ENCODE measurements at places on chromosomes 12 and 14.

GRCh38 chr12:102513272-102513671 is 32.9 kb upstream of the IGF1 start:
- DNase-seq, result no peak

- no peak for DNase-seq
Measured at GRCh38 chr14:97517566-97518234, 720.5 kb downstream of the VRK1 start.

- DNase-seq, result no peak
Measured at GRCh38 chr12:93759512-93760081, 82.4 kb downstream of the CRADD start.

- DNase-seq, result no peak
Measured at GRCh38 chr14:55889124-55889523, 229.1 kb upstream of the PELI2 start.

DNA sequence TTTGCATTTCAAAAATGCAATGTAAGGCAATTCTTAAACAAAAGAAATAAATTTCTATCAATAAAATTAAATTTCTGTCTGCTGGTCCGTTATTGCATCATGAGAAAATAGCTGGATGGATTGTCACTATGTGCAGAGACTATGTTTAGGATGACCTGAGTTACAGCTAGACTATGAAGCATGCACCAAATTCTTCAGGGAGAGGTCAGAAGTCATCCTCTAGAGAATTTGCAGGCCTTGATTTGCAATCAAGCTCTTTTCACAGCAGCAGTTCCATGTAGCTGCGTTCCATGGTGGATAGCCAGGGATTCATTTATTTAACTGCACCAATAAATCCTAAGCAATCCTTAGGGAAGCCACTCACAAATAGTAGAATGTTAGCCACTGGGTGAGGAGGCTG is 253.7 kb downstream of the MSRB3 start:
- no peak for DNase-seq

DNA sequence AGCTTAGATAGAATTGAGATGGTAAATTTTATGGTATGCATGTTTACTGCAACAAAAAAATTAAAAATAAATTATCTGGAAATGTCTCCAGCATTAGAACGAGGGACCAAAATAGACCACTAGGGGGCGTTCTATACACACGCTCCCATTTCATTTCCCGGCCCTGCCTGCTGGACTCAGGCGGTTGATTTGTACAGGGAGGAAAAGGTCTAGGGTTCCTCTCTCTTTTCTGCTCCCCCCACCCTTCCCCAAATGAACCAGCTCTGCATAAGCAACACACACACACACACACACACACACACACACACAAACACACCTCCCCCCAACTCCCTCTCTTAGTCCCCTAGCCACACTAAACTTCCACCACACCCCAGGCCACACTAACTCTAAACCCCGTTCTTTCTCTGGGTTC is 7.8 kb upstream of the DTX1 start:
- peak; percentile 79 for DNase-seq

GRCh38 chr14:83470466-83470865 is 1936.8 kb upstream of the SEL1L start:
- no peak for DNase-seq

DNA sequence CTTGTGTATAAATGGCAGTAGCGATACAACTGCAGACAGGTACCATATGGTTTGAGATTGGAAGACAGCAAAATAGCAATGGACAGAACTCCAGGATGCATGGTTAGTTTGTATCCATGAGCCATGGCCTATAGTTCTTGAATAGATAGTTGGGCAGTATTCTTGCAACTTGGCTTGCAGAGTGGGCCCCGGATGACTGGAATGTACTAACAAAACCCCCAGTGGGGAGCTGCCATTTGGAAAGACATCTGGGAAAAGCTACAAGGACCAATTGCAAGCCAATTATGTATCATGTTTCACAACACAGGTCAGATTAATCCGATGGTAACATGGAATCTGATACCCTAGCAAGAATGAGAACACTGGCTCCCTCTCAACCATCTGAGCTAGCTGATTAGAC is 279.6 kb downstream of the RERGL start:
- DNase-seq, result no peak

DNA sequence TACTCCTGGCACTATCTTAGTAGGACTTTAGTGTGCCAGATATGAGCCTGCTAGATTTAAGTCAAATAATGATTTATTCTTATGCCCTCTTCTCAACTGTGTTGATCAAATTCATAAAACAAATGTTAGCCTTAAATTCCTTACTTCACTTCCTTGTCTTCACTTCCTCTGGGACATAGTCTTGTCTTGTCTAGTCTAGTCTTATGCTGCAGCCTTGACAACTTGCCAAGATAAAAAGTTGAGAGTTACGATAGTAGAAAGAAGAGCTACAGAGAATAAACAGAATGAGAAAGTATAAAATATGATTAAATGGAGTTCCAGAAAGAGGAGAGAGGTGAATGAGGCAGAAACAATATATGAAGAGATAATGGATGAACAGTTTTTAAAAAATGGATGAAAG is 378.1 kb downstream of the DAD1 start:
- peak; percentile 11 for DNase-seq

- DNase-seq, result no peak
Measured at GRCh38 chr12:113991224-113992044, 25.3 kb upstream of the RBM19 start.

DNA sequence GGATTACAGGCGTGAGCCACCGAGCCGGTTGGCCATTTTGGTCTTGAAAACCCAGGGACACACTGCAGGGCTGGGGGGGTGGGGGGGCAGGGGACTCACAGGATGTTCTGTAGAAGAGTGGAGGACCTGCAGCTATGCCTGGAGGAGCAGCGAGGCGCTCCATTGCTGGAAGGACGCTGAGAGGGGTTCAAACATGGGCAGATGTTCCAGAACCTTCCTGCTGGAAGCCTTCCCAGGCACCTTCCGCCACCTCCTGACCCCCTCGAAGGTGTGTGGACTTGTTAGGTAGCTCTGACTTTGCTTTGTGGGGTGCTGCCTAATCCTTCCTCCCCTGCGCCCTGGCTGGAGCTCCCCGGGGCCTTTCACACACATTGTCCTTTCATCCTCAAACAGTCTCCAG is 19.6 kb upstream of the PPP1R13B start:
- no peak for DNase-seq

DNA sequence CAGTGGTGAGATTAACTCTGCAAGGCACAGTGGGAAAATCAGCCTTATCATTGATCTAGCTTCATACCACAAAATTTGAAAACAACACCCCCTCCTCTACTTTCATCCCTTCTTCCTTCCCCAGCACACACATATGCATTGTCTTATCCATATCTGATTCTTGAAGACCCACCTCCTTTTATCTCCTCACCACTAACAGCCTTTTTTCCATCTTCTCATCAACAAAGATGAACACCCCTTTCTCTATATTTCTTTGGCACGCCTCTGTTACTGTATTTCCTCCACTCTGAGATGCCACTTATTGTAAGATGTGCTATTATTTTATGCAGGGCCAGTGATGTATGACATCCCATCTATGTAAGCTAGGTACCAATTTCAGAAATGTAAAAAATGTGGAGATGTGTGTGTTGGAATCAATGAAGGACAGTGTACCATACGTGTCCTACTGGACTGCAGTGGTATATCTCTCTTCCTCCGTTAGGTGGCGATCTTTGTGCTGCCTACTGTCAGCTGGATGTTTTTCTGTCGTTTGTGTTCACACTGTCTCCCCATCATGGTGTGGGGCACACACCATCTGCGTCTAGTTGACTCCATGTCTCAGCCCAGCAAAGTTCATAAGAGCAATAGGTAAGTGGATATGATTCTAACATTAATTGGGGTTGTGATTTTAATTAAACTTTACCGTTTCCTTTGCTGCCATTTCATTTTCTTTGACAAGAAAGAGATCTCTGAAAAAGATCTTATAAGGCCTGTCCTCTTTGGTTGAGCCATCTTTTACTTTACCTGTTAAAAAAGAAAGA is 24.0 kb downstream of the CCDC38 start:
- peak; percentile 63 for DNase-seq

GRCh38 chr12:124700810-124701592 is 133.6 kb upstream of the NCOR2 start:
- DNase-seq, result no peak

- DNase-seq, result peak; percentile 21
Measured at GRCh38 chr12:128911861-128912260, 58.6 kb downstream of the GLT1D1 start.

DNA sequence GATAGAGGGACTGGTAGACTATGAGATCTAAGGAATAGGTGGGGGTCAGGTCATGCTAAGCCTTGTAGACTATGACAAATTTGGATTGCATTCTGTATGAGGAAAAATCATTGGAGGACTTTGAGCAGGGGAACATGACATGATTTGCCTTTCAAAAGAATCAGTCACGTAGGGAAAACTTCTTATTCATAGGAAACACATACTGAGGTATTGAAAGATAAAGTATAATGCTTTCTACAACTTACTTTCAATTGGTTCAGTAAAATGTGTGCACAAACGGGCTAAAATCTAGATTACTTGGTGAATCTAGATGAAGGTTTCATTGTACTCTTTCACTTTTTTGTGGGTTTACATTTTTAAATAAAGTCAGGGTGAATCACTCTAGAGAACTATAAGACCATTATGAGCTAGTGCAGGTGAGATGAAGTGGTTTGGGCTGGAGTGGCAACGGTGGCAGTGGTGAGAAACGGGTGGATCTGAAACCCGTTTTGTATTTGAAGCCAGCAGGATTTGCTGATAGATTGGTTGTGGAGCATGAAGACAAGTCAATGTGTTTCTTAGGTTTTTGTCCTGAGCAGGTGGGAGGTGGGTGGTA is 6.7 kb downstream of the BBS10 start:
- no peak for DNase-seq

- no peak for DNase-seq
Measured at GRCh38 chr12:49093792-49094159, 825 bp downstream of the DHH start.

DNA sequence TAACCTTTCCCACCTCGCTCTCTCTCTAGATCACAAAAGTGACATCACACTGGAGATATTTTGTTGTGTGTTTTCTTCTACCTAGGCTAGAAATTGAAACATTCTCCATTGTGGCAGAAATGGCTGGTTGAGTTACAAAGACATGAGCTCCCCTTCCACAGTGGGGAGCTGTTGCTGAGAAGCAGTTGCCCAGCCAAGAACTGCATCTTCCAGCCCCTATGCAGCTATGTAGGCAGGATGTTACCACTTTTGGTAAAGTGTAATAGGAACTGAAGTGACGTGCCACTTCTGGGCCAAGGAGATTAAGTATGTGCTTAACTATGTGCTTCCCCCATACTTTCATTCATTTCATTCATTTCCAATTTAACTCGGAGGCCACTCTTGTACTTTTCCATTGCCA is 138.7 kb upstream of the E2F7 start:
- no peak for DNase-seq

DNA sequence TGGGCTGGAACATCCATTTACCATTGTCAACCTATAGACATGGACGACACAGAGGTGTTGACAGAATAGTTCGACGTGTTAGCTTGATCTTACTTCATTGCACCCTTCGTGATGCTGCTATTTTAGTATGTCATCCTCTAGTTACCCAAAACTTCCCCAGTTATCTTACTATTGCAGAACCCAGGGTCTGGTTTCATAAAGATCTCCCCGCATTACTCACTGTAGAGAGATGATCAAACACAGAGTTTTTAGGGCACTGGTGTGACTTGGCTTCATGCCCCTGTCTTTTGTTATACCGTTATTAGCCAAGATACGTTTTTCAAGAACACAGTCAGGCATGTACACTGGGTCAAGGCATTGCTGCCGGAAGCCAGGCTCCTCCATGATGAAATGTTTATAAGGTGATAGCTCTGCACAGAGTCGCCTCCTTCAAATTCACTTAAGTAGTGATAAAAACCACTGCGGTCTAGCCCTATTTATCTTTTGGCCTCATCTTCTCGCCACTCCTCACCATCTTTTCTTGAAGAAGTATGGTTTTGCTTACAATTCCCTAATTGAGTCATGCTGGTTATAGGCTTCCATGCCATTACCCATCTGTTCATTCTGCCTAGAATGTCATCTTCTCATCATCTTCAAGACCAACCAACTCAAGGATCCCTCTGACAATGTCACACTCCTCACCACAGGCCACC is 1127.9 kb downstream of the VRK1 start:
- DNase-seq, result no peak

GRCh38 chr14:34498684-34499412 is 36.8 kb upstream of the SPTSSA start:
- peak; percentile 15 for DNase-seq

DNA sequence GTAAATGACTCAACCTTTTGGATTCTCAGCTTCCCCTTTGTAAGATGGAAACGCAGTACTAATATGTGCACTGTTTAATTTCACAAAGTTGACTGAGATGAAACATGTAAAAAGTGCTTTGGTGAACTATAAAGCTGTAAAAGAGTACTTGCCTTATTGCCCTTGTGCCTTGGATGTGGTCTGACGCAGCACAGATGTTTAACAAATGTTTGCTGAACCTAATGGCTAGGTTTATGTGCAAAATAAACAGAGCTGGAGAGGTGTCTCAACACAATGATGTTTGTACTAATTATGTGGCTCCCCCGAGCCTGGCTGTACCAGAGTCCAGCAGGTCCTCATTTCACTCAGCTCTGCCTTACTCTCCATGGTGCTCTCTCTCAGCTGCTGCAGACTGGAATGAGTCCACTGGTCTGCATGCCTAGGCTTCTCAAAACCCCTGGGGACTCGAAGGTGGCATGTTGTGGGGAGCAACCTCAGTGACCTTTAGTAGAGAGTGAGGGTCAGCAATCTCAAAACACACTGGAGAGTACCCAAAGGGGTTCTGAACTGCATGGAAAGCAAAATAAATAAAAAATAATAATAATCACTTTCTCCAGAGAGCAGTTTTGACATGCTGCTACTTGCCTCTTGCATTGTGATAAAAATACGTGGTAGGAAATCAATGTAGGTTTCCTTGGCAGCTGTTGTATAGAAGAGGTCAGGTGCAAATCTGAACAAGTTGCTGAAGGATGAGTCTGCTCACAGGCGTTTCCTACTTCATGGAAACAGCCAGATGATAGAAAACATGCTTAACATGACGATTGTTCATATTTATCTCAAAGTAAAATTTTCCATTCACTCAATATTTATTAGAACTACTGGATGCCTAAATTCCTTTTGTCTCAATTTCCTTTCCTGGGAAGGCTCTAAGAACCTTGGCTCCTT is 8.5 kb upstream of the AMIGO2 start:
- no peak for DNase-seq

DNA sequence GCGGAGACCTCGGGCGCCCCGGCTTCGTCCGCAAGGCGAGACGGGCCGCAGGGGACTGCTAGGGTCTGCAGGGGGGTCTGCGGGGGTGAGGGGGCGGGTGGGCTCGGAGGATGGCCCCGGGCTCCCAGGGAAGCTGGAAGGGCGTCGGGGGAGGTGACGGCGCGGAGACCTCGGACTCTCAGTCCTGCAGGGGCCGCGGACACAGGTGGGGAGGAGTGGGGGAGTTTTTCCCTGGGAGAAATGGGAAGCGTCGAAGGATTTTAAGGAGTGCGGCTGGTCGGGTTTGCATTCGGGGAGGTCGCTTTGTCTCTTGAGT is 25.9 kb downstream of the ZBTB42 start:
- no peak for DNase-seq
